NCI-H187 (cell line): ENCODE measurements at places on chromosomes 6 and 20.

DNA sequence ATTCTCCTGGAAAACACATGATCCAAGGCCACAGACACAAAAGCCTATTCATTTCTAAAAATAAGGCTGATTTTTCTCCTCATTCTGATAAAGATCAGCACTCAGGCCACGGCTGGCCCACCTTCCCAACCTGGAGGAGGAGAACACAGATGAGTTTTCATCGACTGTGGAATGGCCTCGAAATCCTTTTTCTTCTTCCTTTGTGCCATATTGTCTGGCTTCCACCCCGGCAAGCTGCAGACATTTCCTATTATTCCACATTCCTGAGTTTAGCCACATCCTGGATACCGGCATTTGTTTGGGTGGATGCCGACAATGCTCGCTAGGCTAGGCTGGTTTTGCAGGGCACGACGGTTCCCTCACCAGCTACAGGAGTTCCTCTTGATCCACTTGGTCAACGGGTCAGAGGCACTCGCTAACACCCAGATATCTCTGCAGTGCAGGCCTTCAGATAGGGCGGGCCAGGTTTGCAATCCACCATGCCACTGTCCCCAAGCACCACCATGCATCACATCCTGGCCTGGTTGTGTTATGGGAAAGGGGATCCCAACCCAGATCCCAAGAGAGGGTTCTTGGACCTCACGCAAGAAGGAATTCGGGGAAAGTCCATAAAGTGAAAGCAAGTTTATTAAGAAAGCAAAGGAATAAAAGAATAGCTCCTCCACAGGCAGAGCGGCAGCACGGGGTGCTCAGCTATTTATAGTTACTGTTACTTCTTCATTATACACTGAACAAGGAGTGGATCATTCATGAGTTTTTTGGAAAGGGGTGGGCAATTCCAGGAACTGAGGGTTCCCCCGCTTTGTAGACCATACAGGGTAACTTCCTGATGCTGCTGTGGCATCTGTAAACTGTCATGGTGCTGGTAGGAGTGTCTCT, 4.2 kb upstream of the CTSZ start:
- no peak for DNase-seq

DNA sequence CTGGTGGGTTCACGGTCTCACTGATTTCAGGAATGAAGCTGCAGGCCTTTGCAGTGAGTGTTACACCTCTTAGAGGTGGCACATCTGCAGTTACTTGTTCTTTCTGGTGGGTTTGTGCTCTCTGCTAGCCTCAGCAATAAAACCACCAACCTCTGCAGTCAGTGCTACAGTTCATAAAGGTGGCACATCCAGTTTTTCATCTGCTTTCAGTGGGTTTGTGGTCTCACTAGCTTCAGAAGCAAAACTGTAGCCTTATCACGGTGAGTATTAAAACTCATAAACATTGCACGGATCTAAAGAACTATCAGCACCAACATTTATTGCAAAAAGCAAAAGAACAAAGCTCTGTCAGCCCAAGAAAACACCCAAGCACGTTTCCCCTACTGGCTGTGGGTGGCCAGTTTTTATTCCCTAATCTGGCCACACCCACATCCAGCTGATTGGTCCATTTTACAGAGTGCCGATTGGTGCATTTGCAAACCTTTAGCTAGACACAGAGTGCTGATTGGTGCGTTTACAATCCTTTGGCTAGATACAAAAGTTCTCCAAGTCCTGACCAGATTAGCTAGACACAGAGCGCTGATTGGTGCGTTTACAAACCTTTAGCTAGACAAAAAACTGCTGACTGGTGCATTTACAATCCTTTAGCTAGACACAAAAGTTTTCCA, 3.4 kb upstream of the TMEM14C start:
- no peak for DNase-seq

GRCh38 chr6:1600764-1601157, 9.0 kb upstream of the FOXC1 start:
- DNase-seq: no peak

DNA sequence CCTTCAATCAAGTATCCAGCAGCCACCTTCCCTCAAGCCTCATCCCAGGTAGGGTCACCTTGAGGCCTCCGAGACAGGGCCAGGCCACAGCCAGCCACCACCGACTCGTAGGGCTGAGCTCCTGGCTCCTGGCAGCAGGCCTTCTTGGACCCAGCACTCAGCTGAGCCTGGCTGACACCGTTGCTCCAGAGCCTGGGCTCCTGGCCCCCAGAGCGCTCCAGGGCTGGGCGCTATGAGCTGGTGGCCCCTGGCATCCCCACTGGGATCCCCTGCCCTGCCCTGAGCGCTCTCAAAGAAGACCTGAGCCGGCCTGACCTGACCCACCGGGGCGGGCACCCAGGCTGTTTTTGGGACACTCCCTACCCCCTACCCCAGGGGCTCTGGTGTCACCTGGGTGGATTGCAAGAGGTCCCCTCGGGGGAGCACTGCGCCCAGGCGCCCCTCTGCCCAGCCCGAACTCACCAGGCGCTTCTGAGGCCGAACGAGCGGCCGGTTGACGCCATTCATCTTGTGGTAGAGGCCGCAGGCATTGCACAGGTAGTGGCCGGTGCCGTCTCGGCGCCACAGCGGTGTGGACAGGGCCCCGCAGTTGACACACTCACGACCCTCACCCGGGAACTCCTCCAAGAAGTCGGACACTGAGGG, 2.7 kb downstream of the GATA5 start:
- DNase-seq: no peak

DNA sequence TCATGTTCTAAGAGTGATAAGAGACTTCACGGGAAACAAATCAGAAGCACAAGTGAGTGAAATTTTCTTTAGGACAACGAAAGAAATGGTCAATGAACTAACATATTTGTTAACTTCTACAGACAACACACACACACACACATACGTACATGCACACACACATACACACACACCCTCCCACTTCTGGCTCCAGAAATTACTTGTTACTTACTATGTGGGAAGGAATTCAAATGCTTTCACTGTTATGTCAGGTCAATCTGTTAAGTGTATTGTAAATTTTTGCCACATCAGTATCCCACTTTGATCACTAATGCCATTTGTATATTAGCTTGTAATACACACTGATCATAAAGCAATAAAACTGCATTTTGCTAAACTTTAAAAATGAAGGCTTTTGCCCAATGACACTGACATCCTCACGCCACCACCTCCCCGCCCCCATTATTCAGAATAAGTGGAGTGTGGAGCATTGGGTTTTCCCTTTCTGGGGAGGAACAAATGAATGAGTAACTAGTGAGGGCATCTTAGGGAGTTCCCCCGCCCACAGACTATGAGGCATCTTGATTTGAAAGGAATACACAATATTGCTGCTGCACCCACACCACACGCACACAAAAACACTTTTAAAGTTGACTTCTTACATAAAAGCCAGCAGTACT, 76.2 kb downstream of the ATXN1 start:
- no peak for DNase-seq

DNA sequence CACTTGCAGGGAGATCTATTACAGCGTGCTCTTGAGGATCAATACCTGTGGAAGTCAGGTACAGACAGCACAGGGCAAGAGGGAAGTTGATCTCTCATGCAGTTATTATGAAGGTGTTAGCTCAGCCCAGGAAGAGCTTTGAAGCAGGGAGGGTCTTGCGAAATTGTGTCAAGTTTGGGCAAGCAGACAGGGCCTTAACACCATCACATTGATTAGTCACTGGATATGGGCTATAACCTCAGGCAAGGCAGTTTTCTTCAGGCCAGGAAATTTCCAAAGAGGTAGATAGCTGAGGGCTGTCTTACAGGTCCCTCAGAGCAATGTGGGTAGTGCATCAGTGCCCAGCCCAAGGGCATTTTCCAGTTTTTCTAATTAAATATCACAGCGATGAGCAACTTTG, 643.8 kb downstream of the DHX35 start:
- DNase-seq: no peak

GRCh38 chr6:24524805-24525204, 30.0 kb downstream of the ALDH5A1 start:
- DNase-seq: peak; percentile 22

DNA sequence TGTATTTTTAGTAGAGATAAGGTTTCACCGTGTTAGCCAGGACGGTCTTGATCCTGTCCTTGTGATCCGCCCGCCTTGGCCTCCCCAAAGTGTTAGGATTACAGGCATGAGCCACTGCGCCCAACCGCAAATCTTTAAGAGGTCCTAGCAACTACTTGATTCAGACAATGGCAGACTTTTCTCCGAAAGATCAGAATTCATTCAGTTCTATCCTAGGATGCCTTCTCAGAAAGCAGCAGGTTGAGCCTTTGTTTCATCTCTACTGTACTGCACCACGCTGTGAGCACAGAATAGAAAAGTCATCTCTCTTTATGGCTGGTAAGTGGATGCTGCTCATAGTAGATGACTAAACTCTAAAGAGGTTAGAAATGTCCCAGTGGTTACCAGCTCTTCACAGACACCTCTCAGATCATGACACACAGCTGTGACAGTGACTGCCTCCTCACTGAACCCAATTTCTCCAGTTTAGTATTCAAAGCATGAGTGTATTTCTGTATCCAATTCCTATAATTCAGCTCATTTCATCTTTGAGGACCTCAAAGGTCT, 6.0 kb upstream of the HSF2 start:
- no peak for DNase-seq

GRCh38 chr6:143333749-143334520, 116.6 kb downstream of the ADAT2 start:
- DNase-seq: no peak

DNA sequence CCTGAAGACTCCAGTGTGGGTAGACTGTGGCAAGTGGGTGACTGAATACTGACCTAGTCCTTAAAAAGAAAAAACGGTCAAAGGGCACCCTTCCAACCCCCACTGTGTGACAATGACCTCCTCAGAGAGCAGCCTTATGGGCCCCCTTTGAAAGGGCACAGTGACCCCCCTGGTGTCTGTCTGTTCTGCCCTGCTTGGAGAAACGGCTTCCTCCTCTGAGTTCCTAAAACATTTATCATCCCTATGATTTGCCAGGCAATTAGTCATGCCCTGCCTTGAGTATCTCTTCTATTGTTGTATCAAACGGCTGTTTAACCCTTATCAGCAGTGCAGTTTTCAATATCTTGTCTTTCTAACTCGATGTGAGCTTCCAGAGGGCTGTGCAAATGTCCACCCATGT, 21.0 kb upstream of the STX16 start:
- DNase-seq: no peak

DNA sequence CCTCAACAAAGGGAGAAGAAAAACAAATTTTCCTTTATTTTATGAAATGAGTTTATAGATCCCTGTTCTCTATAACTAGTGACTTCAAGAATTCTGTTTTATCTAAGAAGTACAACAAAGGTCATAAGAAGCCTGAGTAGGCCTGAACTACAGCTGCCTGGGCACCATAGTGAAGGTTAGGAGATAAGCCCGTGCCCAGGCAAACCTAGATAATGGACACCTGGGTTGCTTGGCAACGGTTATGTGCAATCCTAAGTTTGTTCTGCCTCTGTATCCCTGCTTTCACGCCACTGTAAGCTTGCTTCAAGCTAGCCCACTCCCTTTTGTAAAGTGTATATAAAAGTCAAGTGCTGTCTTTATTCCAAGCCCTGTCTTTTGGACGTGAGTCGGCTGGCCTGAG, 23.2 kb downstream of the SCGN start:
- DNase-seq: no peak

DNA sequence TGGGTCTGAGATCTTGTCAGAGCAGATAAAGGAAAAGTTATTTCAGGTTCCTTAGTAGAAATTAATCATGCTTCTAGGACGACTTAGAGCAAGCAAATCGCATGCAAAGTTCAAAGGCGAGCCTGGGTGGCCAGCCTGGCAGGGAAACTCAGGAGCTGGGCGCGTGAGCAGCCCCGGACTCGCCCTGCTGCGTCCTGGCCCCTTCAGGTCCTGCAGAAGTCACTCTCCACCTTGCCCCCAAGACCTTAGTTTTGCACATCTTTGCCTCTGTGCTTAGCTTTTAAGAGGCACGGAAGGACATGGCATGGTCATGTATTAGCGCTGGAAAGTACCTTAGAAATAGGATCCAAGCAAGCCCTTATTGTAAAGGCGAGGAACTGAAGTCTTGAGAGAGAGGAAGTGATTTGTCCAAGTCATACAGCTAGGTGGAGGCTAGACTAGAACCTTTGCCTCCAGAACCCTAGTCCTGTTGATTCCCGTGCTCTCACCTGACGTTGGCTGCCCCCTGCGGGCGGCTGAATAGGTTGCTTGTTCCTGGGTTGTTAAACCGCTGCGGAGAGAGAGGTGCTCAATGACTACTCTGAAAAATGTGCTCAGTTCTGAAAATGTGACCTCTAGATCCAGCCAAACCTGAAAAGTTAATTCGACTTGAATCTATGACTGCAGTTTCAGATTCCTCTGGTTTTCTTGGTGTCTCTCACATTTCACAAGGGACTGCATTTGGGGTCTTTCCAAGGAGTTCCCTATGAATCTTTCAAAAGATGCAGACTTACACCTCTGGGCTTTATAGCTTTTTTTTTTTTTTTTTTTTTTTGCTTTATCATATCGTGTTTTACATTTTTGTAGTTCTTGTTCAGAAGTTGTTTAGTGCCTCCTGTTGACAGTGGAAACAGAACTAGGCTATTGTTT, 2.7 kb downstream of the MYB start:
- no peak for DNase-seq

GRCh38 chr6:45044510-45045252, 283.4 kb upstream of the RUNX2 start:
- DNase-seq: no peak

DNA sequence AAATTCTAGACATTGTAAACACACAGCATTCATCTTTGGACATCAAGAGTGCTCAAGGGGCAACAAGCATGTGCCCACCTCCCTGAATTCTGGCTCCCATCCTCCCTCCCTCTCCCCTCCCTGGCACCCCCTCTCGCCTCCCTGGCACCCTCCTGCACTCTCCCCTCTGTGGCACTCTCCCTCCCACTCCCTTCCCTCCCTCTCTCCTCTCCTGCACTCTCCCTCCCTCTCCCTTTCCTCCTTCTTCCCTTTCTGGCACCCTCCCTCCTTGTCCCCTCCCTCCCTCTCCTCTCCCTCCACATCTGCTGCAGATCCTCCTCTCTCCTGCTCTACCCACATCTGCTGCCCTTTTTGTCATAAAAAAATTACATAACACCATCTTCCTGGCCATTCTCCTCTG, 113.0 kb upstream of the SLC22A23 start:
- DNase-seq: no peak

DNA sequence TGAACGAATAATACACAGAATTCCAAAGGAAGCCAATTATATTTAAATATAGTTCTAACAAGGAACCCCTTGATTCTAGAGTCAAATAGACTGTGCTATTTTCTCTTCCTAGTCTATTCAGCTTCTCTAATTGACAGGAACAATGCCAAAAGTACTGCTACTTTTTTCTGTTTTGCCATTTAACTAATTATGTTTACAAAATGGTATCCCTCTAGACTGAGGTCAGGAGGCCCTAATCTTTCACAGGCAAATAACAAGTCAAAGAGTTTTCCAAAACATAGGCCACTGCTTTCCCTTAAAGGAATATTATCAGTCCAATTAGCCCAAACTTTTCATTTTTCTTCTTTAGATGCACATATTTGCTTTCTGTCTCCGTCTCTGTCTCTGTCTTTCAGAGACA, 539.3 kb downstream of the RFPL4B start:
- no peak for DNase-seq

GRCh38 chr6:52728394-52728793, 34.9 kb downstream of the GSTA2 start:
- no peak for DNase-seq

- no peak for DNase-seq
Measured at GRCh38 chr20:23132930-23133559, 46.9 kb upstream of the CD93 start.

GRCh38 chr6:110488606-110489190, 12.3 kb upstream of the SLC22A16 start:
- no peak for DNase-seq
